WTC11 (cell line): ENCODE measurements at places on chromosomes 2 and 18. TPM values are rescaled to one million over a fixed set of nuclear protein-coding genes. Genes with fewer than 3 reads are reported as not detected.
A peak's percentile ranks its signal among the peaks of the same experiment; 100 is the strongest.

DNA sequence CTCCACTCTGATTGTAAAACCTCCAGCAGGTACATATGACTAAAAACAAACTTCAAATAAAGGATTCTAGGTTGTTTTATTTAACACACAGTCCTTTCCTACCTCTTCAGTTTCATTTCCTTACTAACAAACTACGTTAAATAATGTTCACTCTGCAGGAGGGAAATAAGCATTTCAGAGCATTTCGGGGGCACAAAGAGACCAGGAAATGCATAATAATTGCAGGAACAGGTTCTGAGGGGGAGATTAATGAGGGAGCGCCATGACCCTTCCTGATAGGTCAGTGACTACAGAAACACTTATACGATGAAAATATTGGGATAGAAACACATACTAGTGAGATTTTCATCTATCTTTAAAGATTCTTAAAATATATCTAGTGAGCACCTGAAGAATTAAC lies 416.6 kb downstream of the NRXN1 start:
- no peak for DNase-seq

HRH4 gene
- not detected in 3 replicates for total RNA-seq

- DNase-seq = no peak
Observed at GRCh38 chr2:176237456-176237855, 31.8 kb upstream of the MTX2 start.

GRCh38 chr2:111662039-111662770 lies 221.8 kb downstream of the ANAPC1 start:
- DNase-seq = no peak

GRCh38 chr2:60097298-60097697 lies 456.2 kb downstream of the BCL11A start:
- DNase-seq = no peak

DNAH6 gene
- 0.18 to 0.39 TPM (median 0.27 TPM) in 3 replicates for total RNA-seq

DNA sequence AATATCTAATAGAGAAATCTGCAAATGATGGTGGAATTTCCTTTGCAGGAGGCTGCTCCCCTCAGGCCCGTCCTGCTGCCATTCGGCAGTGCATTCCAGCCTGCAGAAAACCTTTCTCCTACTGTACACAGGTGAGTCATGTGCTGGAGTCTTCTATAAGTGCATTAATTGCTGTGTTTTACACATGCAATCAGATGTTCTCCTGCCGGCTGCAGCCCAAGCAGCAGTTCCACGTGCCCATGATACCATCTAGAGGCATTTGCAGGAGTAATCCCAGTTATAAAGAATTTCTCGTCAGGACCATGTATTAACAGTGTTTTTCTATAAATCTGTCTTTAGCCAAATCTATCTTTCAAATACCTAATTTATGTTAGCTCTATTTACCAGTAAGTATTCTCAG lies 304.7 kb upstream of the HNMT start:
- DNase-seq = no peak

RNF152 gene
- 2.6 to 3.7 TPM (median 2.8 TPM) in 3 replicates for total RNA-seq

AMER3 gene
- total RNA-seq = 0.05 to 0.13 TPM (median 0.09 TPM) in 3 replicates

GDF7 gene
- total RNA-seq = 0.18 to 0.55 TPM (median 0.23 TPM) in 3 replicates

DNA sequence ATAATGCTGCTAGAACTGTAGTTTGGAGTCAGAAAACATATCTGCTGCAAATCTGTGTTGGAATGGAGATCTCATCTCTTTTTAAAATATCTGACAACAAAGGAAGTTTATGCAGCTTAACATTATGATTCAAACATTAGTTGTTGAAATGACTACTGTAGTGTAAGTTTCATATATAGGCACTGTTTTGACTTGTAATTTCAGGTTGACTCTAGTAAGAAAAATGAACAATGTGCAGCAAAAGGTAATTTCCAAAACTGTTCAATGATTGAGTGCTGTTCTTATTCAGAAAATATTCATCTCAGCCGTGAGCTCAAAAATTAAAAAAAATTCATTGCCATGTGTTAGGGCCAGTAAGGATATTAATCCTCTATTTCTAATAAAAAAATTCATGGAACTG lies 48.5 kb downstream of the CCDC138 start:
- DNase-seq = no peak

GRCh38 chr2:36708041-36708741 lies 11.7 kb downstream of the VIT start:
- no peak for DNase-seq

GRCh38 chr2:30113617-30114293 lies 33.1 kb upstream of the YPEL5 start:
- DNase-seq = no peak

CMPK2 gene
- 0.13 to 0.32 TPM (median 0.16 TPM) in 3 replicates for total RNA-seq

GRCh38 chr2:70086838-70087701 lies at the start of gene PCBP1:
Gene PCBP1 (plus strand): TSS chr2:70087477. CDS start chr2:70087744, 267 bp downstream.
- DNase-seq = peak; percentile 89

PLGLB1 gene
- total RNA-seq = 0.44 to 0.55 TPM (median 0.52 TPM) in 3 replicates
